CMK (cell line): ENCODE measurements at places on chromosomes 1 and 21.

DNA sequence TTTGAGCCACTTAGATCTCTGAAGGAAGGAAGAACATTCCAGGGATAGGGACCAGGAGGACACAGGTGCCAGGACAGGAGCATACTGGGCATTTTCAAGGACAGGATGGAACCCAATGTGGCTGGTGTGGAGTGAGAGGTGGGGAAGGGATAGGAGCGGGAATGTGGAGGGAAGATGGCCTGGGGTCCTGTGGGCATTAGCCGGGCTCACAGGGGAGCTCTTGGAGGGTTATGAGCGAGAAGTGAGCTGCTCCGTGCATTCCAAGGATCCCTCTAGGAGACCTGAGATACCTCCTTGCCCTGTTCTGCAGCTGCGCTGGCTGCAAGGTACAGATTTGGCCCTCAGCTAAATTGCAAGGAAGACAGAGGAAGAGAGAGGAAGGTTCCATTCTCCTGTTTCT is 87.5 kb downstream of the IER5 start:
- no peak for DNase-seq

- no peak for DNase-seq
Measured at GRCh38 chr1:32772281-32773017, 44.7 kb downstream of the YARS1 start.

DNA sequence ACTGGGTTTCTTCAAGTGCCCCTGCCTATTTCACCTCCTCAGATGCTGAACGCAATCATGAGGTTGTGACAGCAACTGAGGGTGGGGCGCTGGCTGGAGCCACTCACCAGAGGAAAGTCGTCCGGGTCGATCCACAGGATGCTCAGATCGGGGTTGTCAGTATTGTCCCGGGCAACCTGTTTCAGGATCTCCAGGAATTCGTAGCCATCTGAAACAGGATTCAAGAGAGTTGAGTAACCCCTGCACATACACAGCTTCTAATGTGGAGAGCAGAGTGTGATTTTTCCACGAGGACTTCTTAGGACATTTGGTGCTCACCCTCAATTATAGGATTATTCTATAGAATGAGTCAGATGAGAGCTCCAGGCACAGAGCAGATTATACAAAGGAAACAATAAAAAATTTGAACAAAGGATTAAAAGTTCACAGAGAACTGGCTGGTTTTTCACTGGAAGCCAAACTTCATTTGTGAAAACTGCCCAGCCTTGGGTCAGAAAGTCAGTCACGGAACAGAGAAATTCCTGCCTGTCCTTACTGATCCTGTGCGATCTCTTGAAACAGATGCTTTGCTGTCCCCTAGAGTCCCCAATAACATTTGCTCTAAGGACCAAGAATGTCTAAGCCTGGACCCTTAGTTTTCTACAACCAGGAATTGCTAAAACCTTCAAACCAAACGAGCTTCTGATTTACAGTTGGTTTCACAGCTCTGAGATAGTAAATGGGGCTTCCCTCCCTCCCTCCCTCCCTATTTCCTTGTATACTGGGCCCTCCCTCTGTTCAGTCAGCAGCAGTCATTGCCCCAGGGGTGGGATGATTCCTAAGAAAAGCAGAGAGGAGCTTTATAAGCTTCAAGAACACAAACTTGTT is 63.2 kb downstream of the CASQ2 start:
- DNase-seq: no peak

DNA sequence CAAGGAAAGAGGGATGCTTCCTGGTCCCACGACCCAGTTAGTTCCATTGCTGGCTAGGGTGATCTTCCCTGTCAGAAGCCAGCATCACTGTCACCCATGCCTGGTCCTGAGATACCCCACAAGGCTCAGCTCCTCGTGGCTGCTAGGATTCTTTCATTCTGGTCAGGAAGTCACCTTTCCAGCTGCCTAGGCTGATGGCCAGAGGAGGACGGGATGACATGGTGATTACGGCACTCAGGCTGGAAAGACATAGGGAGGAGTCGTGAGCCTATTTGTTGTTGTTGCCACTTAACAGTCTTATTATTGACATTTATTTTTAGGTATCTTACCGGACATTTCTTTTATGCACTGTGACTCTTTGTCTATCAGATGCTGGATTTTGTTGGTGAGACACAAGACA is 20.0 kb upstream of the MAPKAPK2 start:
- DNase-seq: no peak

DNA sequence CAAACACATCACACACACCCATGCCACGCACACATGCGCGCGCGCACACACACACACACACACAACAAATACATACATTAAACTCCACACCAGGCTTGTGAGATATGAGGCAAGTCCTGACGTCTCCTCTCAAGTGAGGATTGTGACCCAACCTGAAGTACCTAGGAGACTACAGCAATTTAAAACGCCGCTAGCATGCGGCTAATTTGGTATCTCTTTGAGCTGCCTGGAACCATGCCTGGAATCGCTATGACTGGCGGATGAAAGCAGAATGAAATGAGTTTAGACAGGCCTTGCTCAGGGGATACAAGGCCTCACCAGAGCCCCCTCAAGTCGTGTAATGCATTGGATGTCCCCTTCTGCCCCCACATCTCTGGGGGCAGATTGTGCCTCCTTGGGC is 1.6 kb upstream of the RAB7B start:
- DNase-seq: no peak

GRCh38 chr21:14487490-14488432 is 58.4 kb downstream of the SAMSN1 start:
- no peak for DNase-seq

GRCh38 chr21:25636727-25637126 is 2.3 kb upstream of the JAM2 start:
- no peak for DNase-seq

DNA sequence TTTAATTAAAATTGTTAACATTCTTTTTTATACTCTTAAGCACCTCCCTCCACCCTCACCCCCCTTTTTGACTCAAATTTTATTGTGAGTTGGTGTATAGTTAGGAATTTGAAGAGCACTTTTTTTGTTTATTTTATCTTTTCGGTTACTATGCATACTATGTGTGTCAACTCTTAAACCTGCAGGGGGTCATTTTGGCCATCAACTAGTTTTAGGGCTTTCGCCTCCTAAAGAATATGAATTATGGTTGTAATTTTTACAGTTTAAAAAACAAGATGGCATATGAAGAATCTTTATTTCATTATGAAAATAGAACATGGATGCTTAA is 9.7 kb downstream of the BACH1 start:
- no peak for DNase-seq

DNA sequence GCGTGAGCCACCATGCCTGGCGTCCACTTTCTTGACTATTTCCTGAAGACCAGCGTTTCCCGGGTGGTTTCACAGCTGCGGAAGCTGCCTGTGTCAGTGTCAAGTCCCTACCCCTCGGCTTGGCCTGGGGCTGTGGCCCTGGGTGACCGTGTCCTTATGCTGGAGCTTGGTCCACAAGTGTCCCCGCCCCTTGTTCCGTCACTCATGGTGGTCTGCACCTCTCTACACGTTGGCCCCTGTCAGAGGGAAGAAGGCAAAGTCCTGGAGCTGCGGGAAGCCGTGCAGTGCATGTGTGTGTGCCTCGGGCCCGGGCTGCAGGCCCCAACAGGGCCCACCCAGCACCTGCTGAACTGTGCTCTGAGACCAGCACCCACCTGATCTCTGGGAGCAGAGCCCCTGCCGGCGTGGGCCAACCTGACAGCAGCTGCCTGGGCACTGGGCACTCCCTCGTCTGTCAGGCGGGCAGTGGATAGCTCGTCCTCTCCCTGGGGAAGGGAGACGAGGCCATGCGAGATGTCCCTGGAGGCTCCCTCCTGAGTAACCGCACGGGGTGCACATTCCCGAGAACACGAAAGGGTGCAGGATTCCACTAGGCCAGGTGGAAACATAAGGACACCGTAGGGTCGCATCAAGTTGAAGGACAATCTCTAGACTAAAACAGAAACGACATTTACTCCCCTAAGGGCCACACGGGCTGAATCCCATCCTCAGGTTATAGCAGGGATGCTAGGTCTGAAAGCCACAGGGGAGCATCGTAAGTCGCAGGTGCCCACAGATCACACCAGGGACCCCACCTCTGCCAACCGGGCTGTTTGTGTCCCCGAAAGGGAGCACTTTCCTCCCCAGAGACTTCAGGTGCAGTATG is 2.4 kb upstream of the C1orf159 start:
- DNase-seq: no peak

DNA sequence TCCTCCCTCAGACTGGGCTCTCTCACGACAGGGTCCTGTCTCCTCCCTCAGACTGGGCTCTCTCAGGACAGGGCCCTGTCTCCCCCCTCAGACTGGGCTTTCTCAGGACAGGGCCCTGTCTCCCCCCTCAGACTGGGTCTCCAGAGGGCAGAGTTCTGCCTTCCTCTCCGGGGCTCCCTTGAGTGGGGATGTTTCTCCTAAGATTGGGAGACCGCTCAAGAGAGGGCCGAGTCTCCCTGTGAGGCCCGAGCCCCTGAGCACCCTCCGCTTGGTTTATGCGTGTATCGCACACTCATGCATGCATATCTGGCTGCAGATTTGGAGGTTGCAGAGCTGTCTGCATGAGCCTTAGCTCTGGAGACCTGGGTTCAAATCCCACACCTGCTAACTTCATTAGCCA is 39.3 kb upstream of the CSF3R start:
- DNase-seq: no peak

- DNase-seq: no peak
Measured at GRCh38 chr21:22115746-22116145, 1117.5 kb downstream of the NCAM2 start.

- DNase-seq: no peak
Measured at GRCh38 chr1:24489674-24490073, 13.0 kb upstream of the RCAN3 start.

- no peak for DNase-seq
Measured at GRCh38 chr1:222950892-222951291, 136.1 kb downstream of the DISP1 start.

- no peak for DNase-seq
Measured at GRCh38 chr1:94056171-94056570, 64.8 kb downstream of the ABCA4 start.

DNA sequence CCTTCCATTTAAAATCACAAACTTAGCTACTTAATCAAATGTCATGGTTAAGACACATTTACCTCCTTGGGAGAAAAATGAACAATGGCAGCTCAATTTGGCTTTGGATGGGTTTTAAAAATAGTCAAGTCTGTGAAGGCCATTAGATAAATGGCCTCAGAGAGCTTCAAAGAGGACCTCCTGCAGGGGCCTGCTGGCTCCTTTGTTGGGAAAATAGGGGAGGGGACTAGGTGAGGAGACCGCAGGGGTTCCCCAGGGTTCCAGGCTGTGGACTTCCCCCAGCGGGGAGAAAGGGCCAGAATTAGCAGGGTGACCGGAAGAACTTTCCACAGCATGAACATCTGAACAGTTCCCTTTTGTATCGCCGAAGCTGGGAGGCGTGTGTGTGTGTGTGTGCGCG is 3.4 kb upstream of the AJAP1 start:
- no peak for DNase-seq

DNA sequence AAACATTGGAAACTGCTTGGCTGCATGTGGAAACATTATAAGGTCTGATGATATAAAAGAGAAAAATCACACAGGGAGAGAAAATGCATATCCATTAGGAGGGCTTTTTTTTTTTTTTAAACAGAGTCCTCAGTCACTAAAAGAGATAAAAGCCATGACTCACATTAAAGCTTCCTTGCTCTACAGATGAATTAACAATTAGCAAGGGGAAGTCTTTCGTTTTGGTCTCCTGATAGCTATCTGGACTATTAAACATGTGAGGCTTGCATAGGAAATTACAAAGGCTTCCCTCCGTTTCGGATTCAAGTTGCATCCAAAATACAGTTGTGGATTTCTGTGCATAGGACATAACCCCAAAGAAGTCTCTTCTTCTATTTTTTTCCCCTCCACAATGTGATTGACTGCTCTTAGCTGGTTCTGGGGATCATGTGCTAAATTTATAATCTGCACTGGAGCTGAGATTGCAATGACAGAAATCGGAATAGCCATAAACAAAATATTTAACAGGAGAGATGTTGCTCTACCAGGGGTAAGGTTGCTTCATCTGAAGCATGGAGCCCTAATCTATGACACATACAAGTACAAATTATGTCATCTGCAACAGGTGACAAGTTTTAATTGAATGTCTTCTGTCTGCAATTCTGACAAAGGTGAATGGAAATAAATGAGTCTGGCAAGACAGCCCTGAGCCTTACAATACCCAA is 146.8 kb downstream of the ESRRG start:
- DNase-seq: no peak

DNA sequence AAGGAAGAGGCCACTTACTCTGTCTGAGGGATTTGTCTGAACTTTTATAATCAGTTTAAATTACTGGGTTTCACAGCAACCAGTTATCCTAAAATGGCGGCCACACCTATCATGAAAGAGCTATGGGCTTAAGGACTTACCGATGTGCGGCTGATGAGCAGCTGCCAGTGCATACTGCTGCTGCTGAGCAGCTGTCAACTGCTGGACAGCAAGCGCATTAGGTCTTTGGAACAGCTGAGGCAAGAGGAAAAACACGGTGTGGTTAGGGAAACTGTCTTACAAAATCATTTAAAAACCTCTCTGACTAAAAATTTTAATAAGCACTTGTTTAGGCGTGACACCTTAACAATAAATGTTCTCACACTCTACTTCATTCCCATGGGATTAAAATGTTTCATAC is 72.6 kb upstream of the SDC3 start:
- DNase-seq: no peak

DNA sequence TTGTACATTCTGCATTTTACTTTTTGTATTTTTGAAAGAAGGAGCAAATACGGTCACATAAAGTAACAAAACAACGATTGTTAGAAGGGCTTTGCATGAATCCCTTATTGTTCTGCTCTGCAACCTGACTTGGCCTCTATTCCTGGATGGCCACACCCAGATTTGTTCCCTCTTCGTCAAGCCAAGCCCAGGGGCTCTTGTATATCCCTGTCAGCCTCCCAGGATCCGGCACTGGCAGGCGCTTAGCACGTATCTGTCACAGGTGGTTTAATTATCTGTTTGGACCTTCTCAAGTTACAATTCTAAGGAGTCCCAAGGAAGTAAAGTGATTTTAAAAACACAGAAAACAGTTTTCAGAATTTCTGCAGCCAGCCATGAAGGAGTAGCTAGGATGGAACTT is 28.0 kb downstream of the CRYAA start:
- no peak for DNase-seq

DNA sequence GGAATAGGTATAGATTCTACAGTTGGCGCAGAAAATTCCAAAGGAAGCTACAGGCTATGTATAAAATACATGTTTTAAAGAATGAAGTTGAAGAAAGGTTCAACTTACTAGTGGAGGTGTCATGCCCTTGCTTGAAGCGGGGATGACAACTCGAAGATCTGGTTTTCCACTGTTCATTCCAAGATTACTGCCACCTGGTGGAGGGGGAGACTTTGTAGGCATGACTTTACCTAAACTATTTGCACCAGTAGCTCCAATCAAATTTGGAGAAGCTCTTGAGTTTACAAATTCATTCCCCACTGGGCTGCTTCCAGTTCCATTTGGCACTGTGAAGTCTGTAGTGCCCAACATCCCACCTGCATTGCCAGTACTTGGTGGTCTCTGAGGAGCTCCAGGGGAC is 81.7 kb downstream of the AXDND1 start:
- no peak for DNase-seq
